Activated naive CD8-positive, alpha-beta T cell treated with anti-CD3 and anti-CD28 coated beads for 36 hours (primary cell): ENCODE measurements at places on chromosomes 4 and X. TPM values are rescaled to one million over a fixed set of nuclear protein-coding genes. Genes with fewer than 3 reads are reported as not detected.

TMEM150C gene
- not detected for total RNA-seq

ASB11 gene
- total RNA-seq = not detected

ARMCX6 gene
- 49.0 TPM for total RNA-seq

FAM53A gene
- total RNA-seq = 0.82 TPM

TXK gene
- 13.3 TPM for total RNA-seq

SLC38A5 gene
- total RNA-seq = 156 TPM

FAM241A gene
- 7.4 TPM for total RNA-seq

- peak; percentile 18 for DNase-seq
Observed at GRCh38 chrX:68822641-68823410, 6.0 kb upstream of the EFNB1 start.

GRCh38 chr4:12393631-12394262 is 965.1 kb upstream of the HS3ST1 start:
- no peak for DNase-seq

DNA sequence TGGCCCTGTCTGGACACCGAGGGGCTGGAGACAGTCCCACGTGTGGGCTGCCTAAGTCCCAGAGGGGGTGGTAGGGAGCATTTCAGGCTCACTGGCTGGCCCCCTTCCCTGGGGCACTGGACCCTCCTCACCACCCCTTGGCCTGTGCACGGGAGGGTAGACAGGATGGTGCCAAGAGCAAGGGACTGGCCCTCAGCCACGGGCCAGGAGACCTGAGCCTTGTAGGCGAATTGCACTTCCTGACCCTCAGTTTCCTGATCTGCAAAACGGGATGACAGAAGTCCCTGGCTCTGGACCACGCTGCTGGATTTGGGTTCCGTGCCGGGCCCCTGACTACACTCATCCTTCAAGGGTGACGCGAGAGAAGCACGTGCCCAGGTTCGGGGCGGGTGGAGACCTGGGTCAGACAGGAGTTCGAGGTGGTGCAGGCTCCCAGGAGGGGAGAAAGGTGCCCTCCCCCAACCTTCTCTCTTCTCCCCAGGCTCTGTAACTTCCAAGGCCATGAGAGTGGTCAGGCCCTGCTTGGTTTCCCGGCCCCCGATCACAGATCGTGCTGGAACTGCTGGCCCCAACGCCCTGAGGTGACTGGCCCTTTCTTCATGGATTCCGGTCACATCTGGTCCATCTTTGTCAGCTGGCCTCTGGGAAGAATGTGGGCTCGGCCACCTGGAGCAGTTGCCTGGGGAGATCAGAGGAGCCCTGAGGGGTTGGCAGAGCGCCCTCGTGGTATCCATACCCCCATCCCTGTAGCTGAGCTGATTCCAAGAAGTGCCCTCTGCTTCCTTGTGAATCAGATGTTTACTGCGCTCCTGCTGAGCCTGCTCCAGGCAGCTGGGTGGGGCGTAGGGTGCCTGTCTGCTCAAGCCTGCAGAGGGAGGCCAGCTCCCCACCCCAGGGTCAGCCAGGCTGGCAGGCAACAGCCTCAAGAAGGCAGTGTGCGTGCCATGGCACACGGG is 3.3 kb downstream of the SH3BP2 start:
- DNase-seq = no peak

GRCh38 chrX:111543212-111543741 is 31.8 kb downstream of the SERTM2 start:
- DNase-seq = no peak

DNA sequence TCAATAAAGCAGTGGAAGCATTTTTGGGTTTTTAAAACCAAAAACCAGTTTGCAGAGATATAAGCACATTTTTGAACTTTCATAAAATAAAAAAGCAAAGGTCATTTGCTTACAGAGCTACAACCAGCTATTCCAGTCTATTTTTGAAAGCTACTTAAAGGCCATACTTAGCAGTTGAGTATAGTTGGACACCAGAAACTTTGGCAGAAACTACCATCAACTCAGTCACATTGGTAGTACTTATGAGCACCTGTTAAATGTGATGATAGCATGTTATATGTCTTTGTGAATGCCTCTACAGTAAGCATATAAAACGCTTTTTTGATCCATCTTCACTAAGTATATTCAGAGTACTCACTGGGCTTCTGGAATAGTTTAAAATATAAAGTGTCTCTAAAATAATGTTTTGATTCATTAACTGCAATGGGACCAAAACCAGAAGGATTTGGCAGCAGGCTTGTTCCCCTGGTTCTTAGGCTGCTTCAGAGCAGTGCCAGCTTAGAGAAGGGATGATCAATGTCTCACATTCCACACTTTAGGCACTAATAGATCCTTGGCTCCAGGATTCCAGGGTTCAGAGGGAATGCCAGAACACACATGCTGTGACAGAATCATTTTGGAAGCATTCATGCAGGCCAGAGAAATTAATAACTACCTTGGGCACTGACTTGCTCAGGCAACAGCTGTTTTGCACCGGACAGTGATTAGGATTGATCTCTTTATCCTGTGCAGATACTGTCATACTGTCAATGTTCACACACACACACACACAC is 103.9 kb downstream of the IQCM start:
- no peak for DNase-seq

GRCh38 chrX:123846577-123847038 is 13.2 kb upstream of the XIAP start:
- no peak for DNase-seq

DNA sequence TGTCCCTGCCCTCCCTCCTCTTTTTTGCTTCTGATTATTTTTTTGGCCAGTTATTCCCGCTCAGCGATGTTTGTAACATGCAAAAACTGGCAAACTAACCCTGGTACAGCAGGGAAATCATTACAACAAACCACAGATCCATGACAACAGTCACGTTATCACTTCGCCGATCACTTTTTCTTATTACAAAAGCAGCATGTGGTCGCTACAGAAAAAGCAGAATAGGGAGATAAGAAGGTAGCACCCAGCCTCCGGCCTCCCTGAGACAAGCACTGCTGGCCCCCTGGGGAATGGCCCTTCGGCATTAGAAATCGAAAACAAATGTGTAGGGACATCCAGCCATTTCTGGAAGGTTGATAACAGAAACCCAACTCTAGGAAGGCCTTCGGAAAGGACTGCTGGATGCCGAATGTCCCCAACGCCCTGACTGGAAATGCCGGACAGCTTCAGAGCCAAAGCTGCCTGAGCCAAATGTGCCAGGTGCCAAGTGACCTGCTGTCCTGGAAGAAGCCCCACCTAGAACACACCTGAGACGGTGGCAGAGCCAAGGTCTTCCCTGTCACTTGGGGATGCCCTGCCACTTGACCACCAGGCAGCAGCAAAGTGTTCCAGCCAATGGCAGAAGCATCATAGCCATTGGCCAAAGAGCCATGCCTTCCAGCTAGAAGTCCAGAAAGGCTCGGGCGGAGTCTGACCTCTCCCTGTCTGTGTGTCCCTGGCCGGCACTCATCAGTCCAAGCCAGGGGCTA is 2.9 kb downstream of the IDH3G start:
- no peak for DNase-seq

GRCh38 chrX:19924285-19924684 is 36.9 kb upstream of the SH3KBP1 start:
- DNase-seq = no peak

DNA sequence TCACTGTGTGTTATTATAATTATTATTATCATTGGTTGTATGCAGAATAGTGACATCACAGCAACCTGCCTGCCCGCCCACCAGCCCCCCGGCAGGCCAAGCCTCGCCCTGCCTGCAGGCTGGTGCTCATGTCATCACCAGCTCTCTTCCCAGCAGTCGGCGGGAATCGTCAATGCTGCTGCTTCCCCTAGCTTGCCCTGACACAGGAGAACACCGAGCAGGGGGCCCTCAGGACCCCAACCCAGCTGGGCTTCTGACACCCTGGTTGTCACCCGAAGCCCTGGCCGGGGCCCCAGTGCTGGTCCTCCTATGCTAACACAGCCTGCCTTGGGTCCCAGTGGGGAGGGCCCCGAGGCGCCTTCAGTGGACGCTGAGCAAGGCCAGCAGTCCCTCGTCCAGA is 100.6 kb downstream of the PPP2R2C start:
- no peak for DNase-seq

DNA sequence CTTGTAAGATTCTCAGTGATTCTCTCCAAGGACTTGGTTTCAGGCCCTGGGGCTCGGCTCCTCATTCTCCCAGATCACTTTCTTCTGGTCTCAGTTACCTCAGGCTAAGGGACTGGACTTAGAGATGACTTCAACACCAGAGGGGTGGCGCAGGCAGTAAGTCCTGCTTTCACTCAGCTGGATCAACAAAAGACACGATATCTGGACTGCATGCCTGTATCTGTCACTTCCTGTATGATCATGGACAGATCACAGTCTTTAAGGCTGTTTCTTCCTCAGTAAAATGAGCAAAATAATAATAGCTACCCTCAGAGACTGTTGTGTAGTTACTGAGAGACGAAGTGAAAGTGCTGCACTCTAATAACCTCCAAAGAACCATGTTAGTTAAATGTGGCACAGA is 19.5 kb upstream of the CXCR3 start:
- DNase-seq = no peak

DNA sequence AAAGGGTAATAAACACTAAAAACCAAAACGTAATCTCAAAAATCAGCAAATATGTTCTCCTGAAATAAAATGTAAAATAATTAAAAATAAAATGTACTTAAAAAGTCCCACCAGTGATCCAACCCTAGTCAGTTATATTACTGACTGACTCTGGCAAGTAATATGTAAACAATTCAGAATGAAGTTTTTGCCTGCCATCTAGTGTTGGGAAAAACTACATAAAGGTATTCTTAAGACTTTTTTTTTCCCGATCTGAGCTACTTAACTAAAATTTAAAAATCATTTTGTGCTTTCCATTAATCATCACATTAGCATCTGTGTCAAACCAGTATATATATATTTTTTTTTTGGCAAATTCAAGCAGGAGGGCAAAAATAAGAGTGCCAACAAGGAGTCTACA is 24.0 kb downstream of the RCHY1 start:
- no peak for DNase-seq

- DNase-seq = no peak
Observed at GRCh38 chr4:142473960-142474338, 372.2 kb downstream of the INPP4B start.

DNA sequence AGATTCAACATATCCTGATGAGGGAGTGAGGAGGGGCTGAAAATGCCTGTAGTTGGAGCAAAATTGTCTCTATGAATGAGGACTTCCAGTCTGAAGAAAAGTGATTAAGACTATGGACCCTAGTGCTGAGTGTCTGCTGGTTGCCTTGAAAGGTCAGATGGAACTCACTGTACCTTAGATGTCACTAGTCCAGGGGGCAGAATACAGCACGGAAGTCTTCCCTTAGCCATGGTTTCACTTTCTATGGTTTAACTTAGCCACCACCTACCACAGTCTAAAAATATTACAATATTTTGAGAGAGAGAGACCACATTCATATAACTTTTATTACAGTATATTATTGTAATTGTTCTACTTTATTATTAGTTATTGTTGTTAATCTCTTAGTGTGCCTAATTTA is 223.1 kb downstream of the FMR1NB start:
- no peak for DNase-seq
